ENCODE measurements at places on chromosomes 16 and 17. TPM values are rescaled to one million over a fixed set of nuclear protein-coding genes. Genes with fewer than 3 reads are reported as not detected.

The PRR11 gene
- total RNA-seq = 22.9 TPM

The SDR42E2 gene
- not detected for total RNA-seq

The RASD1 gene
- total RNA-seq = 79.9 TPM

DNA sequence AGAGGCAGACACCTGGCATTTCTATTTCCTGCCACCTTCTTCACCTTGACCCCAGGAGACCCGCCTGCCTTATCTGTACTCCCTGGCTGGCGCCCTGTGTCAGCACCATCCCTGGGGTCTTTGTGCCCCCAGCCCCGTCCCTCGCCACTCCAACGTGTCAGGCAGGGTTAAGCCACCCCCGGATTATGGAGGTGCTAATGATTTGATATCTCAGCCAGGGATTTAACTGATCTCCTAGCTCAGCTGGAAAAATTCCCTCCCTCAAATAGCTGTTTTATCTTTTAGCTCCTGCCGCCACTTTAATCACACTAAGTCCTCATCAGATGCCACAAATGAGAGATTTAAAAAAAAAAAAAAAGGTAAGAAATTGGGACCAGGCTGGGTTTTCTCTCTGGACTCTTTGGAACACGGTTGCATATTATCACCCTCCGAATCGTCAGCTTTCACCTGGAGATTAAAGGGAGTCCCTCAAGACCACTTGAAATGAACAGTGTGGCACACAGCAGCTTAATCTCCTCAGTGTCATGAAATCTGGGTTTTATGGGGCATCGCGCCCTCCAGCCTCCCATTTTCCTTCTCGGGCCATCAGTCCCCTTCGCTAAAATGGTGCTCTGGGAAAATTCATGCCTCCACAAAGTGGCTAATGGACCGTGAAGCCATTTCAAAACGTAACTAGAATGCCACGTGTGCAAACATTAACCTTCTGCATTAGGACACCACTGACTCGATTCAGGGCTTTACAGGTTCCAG, 26.2 kb upstream of the WFDC1 start:
- DNase-seq = no peak

DNA sequence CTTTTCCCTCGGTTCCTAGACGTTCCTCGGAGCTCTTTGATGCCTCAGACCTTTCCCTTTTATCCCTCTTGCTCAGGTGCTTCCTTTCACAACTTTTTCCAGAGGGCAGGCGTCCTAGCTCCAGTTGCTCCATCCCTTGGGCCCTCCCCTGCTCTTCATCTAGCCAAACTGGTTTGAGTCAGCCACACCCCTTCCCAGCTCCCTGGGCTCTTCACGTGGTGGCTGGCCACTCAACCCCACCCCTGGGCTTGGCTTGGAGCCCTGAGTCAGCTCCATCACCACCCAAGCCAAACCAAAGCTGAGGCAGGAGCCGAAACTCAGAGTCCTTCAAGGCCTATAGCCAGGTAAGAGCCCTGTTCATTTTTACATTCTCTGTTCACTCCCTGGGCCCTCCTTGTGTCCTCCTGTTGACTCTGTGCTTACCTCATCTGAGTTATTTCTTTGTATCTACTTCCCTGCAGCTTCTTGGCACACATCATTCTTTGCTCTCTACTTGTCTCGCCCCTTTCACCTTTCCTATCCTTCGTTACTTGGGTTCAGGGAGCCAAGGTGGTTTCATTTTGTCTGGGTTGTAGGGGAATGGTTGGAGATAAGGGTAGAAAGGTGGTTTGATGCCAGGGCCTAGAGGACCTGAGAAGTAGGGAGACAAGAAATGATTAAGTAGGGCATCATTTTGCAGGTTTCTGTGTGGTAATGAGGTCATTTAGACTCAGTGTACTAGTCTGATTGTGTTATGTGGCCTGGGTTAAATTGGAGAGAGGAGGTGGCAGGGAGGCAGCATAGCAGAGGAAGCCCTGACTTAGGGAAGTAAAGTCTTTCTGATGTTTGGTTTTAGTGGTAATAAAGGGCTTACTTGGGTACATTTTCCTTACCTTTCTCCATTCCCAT, 7.6 kb upstream of the PHKG2 start:
- peak; percentile 27 for DNase-seq

DNA sequence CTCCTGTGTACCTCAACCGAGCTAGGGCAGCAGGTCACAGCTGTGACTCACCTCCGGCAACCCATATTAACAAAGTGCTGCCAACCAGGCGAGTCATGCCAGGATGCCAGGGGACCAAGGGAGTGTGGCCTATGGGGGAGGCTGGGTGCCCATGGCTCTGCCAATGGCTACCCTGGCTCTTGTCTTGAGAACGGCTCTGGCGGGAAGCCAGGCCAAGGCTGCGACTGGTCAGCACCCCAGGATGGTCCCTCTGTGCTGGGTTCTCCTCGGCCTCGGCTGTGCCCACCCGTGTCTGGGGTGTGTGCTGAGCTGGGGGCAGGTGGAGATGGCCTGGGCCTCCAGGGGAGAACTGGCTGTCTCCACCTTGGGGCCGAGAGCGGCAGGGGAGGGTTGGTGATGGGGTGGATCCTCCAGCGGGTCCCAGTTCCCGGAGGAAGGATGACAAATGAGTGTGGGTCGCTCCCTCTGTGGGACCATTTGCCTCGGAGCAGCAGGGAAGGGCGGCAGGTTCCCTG, 75.8 kb downstream of the MRC2 start:
- DNase-seq = peak; percentile 24

- no peak for DNase-seq
Observed at GRCh38 chr17:17876959-17877528, 40.3 kb upstream of the SREBF1 start.

DNA sequence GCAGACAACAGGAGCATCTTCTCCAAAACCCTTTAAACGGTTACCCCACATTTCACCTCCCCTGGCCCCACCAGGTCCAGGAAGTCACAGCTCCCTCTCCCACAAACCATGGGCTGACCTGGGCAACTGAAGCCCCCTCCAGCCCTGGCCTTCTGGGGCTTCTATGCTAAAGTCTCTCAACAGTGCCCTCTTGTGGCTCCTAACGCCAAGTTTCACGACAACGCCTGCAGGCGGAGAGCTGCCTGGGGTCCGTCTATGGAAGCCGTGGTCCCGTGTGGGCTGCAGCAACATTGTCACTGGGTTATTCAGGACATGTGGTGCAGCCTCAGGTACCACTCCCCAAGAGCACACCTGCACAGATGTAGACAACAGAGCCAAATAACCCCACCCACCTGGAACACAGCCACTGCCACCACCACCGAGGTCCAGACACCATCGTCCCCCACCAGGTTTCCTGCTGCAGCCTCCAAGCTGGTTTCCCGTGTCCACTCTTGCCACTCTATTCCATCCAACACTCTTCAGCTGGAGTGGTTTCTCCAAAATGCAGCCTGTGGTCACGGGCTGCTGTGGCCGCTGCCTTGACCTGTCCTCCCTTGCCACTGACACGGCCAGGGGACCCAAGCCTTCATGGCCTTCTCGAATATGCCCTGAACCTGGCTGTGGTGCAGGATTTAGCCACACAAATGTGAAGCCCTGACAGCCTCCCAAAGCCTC, 19.1 kb downstream of the C16orf95 start:
- peak; percentile 57 for DNase-seq

- DNase-seq = peak; percentile 26
Observed at GRCh38 chr17:35447499-35447898, 1.1 kb downstream of the SLFN13 start.

DNA sequence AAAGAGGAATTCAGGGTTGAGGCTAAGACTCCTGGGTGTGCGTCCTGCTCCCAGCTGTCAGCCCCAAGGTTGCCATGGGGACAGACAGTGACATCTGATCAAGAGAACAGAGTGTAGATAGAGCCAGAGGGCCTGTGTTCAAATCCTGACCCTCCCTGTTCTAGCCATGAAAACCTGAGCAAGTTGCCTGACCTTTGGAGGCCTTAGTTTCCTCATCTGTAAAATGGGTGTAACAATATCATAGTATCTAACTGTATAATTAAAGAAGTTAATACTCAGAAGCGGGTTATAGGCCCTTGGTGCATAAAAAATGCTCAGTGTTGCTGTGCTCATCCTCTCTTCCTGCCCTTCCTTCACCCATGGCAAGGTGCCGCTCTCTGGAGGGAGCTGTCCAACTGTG, 28.7 kb upstream of the FOXF1 start:
- DNase-seq = no peak

- no peak for DNase-seq
Observed at GRCh38 chr17:34798581-34798980, 162.7 kb downstream of the CCT6B start.

- no peak for DNase-seq
Observed at GRCh38 chr16:49834531-49835151, 21.3 kb downstream of the ZNF423 start.

- no peak for DNase-seq
Observed at GRCh38 chr16:2663553-2664546, 18.5 kb upstream of the KCTD5 start.

DNA sequence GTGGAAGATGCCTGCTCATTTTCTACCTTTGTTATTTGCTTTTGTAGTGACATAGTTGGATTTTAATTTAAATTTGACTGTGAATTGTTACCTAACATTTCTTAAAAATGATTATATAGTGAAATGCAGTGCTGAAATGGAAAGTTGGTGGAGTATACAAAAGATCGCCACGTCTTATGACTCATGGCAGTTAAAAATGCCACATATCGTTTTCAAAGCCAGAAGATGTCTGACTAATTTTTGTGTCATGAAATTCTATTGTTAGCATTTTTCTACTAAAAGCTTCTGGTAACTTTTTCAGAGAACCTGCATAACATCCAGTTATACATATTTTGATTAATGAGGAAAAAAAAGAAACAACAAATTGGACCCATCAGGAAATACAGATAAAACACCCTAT, 20.6 kb downstream of the MAP2K4 start:
- DNase-seq = no peak

GRCh38 chr17:56314026-56314425, 160.8 kb downstream of the ANKFN1 start:
- DNase-seq = no peak

DNA sequence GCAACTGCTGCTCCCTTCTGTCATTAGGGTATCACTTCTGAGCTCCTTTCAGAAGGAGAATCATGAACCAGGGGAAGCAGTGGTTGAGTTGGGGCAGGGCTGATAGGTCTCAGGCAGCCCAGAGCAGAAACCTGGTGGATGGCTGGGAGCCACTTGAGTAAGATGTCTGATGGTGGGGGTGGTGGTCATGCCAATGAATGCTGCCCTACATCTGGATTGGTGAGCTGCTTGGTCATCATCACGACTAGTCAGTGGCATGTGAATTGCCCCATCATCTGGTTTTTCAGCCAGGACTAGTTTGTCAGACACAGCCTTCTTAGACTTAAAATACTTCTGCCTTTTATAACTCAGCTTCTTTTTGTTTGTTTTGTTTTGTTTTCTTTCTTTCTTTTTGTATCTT, 2.6 kb downstream of the GID4 start:
- peak; percentile 26 for DNase-seq

Data from SK-MEL-5 (cell line).